Activated CD4-positive, alpha-beta T cell treated with anti-CD3 and anti-CD28 coated beads, Interleukin-2, amount 50 U/mL, for 48 hours (primary cell): ENCODE measurements at places on chromosomes 7 and 10.

DNA sequence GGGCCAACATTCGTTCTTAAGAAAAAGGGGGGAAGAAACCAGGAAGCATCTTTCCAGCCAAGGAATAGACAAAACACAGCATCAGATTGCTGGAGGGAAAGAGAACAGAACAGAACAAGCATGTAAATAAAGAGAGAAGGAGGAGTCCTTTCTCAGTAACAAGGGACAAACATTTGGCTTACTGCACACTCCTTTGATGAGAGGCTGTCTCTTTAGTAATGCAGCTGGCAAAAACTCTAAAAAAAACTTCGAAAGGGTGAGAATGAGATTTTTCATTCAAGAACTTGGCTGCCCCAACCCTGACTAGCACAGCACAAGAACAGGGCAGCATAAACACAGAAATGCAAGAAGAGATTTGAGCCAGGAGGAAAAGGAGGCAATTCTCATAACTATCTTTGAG lies 38.9 kb upstream of the IL6 start:
- no peak for DNase-seq

- no peak for DNase-seq
These were observed 7.7 kb upstream of the ABCB1 start for GRCh38 chr7:87608431-87608830.

GRCh38 chr7:48250441-48250951 lies 79.2 kb downstream of the ABCA13 start:
- no peak for DNase-seq

DNA sequence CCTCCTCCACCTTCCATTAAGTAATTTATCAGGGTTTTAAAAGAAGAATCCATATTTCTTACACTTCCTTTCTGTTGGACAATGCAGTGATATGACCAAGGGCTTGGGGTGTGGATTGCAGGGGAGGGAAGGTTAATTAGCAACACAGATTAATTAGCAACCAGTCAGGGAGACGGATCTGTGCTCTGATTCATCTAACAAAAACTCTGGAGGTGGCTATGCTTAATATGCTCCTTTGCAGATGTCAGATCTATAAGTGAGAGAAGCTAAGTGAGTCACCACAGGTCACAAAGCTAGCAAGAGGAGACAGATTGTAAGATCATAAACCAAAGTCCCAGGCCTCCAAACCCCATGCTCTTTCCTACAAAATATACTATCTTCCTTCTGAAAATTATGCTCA lies 178.8 kb upstream of the ITGB1 start:
- DNase-seq, result no peak

- DNase-seq, result no peak
These were observed 43.3 kb upstream of the TMEM248 start for GRCh38 chr7:66877577-66878300.

DNA sequence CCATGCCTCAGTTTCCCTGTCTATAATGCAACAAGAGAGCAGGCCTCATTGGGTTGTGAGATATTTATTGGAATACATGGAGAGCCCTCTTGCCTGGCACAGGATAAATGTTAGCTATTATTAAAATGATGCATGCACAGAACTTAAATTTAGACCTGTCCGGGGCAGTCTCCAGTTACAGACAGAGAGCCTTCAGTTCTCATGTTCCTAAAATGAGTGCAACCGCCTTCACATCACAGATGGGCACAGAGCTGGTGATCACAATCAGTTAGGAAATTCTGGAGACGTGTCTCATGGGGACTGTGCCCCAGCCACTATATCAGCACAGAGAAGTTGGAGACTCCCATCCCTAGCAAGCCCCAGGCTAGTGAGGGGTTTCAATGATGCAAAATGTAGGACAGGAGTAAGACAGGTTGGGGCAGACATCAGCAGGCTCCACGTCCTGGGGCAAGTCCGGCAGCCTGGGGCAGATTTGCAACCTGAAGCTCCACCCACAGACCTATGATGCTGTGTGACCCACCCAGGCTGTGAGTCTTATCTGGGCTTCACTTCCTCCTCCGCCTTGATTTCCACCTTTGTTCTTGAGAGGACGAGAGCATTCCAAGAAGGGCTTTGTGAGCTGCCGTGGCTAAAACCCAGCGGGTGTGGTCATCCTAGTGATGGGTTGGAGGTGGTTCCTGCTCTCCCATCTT lies 49.4 kb downstream of the CXCL12 start:
- no peak for DNase-seq

DNA sequence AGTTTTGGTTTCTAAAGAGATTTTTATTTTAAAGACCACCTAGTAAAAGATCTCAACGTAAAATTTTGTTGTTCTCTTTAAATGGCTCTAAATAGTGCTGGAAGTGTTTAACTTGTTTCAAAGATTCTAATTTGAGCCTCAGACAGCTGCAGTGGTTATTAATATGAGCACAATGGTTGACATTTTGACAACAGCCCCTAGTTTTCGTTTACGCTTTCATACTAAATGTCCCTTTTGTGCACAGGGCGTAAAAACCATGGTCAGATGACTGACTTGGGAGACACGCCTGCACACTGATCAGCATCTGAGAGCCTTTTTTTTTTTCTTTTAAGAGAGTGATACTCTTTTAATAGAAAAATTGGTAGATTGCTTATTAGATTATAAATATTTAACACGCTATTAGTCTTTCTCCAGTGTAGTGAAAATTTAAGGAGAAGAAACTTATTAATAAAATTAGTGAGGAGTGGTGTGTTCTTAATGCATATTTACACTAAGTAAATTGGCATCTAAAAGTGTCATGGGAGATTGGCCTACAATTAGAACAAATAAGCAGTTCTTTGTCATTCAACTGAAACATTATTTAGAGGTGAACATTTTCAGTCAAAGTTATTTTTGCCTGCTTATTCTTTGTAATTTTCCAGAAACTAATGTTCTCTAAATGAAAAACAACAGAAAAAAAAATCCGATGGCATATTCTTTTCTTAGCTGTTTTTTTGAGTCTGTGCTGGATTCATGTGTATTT lies 182.8 kb upstream of the PHYHIPL start:
- no peak for DNase-seq

GRCh38 chr7:40833888-40834234 lies 699.1 kb downstream of the SUGCT start:
- no peak for DNase-seq

GRCh38 chr10:13759168-13759567 lies 172.4 kb downstream of the PRPF18 start:
- DNase-seq, result no peak

- DNase-seq, result no peak
These were observed 219.2 kb downstream of the LRMDA start for GRCh38 chr10:75650648-75651047.

- DNase-seq, result no peak
These were observed 343.9 kb upstream of the COBL start for GRCh38 chr7:51660516-51660915.

- DNase-seq, result no peak
These were observed 154.2 kb downstream of the SEMA3A start for GRCh38 chr7:84040355-84040754.

GRCh38 chr7:81210137-81211064 lies 291.6 kb upstream of the SEMA3C start:
- no peak for DNase-seq

GRCh38 chr10:4653160-4653559 lies 172.8 kb upstream of the AKR1E2 start:
- DNase-seq, result no peak

- DNase-seq, result no peak
These were observed 58.5 kb downstream of the PHYHIPL start for GRCh38 chr10:59234816-59235429.
